ENCODE measurements at places on chromosomes 1 and 21. TPM values are rescaled to one million over a fixed set of nuclear protein-coding genes. Genes with fewer than 3 reads are reported as not detected.

DNA sequence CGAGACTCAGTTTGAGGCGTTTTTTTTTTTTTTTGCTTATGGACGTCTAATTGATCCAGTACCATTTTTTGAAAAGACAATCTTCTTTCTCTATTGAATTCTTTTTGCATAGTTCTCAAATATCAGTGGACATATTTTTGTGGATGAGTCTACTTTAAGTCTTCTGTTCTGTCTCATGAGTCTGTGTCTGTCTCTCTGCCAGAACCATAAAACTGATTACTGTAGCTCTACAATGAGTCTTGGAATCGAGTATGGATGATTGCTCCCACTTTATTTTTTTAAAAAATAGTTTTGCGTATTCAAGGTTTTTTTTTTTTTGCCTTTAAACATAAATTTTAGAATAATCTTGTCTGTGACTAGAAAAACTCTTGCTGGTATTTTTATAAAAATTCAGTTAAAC lies 323.5 kb downstream of the ZNF326 start:
- DNase-seq: no peak

DNA sequence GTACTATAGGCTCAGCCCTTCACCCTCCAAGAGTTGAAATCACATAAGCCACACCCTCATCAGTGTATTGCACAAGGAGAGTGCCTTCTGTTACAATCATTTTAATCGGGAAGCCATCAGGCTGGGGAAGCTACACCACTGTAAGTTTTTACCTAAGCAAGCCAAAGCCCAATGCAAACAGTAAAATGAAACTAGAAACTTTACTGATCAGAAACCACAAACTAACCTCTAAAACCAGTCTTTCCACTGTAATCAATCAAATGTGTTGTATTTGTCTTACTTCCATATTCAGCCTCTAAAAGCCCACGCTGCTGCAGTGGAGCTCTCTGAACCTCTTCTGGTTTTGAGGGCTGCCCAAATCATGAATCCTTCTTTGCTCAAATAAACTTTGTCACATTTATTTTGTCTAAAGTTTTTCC lies 26.2 kb downstream of the CAPN8 start:
- DNase-seq: no peak

GRCh38 chr1:60583696-60584095 lies 498.7 kb upstream of the NFIA start:
- DNase-seq: no peak

DNA sequence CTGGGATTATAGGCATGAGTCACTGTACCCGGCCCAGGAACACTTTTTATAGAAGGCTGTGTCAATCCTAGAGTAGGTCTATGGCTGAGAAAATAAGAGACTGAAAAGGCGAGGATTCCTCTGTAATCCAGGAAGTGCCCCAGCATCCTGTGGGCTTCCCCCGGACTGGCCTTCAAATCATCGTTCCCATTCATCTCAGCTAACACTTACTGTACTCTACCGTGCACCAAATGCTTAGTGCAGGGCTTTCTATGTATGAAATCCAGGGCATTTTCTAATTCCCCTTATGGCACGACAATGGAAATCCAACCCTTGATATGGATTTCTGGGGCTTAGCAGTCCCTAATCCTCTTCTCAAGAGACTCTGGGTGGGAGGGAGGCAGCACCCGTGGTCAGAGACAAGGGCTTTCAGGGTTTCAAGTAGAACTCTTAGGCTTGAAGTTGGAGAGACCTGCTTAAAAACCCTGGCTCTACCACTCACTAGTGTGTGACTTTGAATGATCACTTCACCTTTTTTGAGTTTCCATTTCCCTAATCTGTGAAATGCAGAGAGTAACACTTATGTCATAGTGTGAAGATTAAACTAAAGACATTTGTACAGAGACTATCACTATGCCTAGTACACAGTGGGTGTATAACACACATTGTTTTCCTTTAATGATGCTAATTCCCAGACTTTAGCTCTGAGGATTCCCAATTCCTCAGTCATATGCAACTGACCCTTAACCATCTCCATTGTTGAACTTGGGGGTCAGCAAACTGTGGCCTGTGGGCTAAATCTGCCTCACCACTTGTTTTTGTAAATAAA lies 20.3 kb downstream of the MECR start:
- no peak for DNase-seq

GRCh38 chr1:230923176-230923575 lies 54.9 kb upstream of the C1orf198 start:
- DNase-seq: no peak

- no peak for DNase-seq
These were observed 31.7 kb upstream of the GPR37L1 start for GRCh38 chr1:202090994-202091393.

DNA sequence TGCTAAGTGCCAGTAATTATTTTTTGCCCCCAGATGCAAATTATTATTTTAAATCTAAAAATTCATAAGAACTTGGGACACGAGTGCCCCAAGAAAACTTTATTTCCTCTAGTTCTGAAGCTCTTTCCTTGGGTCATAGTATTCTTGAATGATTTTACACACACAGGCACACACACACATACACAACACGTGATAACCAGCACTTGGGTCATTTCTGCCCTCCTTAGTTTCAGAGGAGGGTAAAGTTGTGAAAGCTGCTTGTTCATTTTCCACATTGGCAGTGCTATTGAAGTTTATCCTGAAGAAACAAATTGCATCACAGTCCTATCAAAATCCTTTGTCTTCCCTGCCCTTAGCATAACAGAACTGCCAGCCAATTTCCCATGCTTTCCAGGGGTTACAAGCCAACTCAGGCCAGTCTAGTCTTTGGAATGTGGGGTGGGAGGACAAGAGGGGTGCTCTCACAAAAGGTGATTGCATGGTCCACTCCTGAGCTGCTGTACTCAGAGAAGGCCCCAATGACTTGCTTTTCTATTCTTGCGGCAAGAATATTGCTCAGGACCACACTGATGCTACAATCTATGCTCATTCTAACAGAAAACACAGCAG lies 98.5 kb upstream of the POGK start:
- no peak for DNase-seq

- no peak for DNase-seq
These were observed 16.1 kb upstream of the GSTM4 start for GRCh38 chr1:109639841-109640184.

DNA sequence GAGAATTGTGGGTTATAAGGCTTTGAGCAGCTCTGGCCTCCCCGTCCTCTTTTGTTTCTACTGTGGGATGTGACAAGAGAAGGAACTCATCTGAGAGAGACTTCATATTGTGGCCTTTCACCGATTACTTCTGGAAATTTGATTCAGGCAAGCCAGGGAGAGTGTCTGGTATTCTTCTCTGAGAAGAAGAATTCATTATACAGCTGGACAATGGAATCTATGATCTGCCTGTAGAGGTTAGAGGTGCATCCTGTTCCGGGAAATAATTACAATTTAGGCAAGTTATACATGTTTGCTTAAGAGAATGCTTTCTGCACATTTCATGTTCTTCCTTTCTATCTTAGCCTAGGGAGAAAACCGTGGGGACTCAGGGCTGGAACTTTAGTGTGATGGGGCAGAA lies 12.8 kb upstream of the RNU1-2 start:
- DNase-seq: no peak

DNA sequence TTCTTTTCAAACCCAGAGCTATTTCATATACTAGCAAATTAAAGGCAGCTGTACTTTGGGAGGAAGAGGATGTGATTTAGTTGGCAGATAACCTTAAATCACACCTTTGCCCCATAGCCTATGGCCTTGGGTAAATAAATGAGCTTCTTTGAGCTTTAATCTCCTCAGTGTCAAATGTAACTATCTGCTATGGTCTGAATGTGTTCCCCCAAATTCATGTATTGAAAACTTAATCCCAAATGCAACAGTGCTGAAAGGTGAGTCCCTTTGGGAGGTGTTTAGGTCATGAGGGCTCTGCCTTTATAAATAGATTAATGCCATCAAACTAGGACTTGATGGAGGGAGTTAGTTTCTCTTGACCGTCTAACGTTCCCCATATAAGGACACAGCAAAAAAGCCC lies 85.8 kb downstream of the LTN1 start:
- DNase-seq: no peak

GRCh38 chr1:96524100-96524499 lies 197.5 kb upstream of the PTBP2 start:
- DNase-seq: no peak

DNA sequence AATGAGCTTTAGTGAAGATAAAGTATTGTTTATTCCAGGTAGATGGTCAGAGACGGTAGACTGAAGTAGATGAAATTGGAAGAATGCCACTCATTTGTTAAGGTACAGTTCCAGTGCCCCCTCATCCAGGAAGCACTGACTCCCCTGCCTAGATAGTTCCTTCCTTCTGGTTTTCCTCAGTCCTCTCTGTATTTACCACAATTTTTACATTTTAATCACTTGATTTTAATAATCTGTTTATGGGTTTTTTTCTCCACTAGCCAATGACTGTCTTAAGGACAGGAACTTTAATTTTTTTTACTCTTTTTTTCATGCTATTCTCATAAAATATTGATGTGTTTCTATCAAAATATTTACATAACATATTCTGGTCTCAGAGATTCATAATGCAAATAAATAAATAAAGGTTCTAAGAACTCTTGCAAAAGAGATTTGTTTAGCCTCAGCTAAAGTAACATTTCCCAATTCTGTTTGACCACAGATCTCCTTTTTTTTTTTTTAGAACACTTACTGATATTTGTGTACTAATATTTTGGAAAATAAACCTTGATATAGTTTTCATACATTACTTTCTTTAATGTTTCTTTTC lies 651.6 kb downstream of the PLPP3 start:
- no peak for DNase-seq

DNA sequence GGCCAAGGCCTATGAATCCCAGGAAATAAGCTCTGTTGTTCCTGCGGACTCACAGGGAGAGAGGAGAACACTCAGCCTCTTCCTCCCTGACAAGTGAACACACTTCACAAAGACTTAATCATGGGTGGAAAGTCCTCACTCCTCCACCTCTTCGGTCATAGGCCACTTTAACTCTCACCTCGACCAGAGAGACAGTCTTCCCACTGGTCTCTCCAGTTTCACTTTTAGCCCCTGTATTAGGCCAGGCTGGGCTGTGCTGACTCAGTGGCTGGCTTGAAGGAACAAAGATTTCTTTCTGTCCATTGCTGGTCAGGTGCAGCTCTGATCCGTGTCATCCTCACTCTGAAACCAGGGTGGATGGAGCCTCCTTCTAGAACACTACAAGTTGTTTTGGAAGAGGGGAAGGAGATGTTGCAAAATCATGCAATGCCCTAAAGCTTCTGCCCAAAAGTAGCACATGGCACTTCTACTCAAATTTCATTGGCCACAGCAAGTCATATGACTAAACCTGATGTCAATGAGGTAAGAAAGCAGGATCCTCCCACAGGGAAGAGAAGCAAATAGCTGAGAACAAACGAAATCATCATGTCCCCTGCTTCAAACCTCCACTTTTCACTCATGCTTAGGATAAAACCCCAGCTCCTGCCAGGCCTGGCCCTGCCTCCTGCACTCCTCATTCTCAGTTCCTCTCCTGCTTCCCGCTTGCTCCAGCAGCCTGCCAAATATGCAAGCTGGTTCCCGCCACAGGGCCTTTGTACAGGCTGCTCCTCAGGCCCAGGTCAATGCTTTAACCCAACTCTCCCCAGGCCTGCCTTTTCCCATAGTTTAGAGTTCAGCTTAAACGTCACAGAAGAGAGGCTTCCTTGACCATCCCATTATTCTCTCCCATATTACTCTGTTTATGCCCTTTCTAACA lies 150.5 kb upstream of the RUNX3 start:
- no peak for DNase-seq

DNA sequence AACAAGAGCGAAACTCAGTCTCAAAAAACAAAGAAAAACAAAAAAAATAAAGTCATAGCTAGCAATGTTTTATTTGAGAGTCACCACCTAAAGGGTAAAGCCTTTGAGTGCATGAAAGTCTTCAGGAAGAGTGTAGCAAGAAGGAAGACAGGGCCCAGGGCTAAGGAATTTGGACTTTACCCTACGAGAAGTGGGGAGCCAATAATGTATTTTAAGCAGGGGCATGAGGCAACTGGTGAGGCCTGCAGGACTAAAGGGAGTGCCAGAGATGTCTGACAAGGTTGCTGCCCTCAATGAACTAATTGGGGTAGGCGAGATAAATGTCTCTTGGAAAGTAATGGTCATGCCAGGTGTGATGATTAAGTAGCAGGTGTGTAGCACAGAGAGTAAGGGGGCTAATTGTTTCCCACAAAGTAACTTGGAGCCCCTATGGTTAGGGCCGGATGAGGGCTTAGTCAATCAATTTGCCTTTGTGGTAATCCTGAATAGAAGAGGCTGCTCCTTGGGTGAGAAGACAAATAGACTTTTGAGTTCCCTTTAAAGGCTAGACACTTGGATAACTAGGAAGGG lies 31.6 kb upstream of the CACNA1E start:
- DNase-seq: no peak

DNA sequence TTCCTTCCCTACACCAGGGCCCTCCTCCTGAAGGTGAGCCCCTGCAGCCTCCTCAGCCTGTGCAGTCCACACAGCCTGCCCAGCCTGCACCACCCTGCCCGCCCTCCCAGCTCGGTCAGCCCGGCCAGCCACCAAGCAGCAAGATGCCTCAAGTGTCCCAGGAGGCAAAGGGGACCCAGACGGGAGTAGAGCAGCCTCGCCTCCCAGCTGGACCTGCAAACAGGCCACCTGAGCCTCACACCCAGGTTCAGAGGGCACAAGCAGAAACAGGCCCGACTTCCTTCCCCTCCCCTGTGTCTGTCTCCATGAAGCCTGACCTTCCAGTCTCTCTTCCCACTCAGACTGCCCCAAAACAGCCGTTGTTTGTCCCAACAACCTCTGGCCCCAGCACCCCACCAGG lies 38.8 kb downstream of the ZBTB17 start:
- DNase-seq: no peak

DNA sequence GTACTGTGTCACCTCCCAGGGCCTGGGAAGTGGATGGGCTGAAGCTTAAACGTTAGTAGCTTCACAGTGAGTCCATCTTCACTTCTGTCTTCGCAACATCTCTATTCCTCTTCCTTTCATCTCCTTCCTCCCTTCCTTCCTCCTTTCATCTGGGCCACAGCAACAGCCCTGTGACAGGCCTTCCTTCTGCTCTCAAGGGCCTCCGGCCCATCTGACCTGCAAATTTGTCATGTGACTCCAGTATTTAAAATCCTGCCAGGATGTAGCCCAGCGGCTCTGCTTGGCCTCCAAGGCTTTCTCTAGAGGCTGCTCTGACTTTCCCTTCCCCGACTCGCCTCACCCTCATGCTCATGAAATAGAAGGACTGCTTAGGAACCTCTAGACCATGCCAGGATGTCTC lies 10.9 kb upstream of the BATF3 start:
- no peak for DNase-seq

The OR2L3 gene
- total RNA-seq: not detected

The ARHGAP30 gene
- total RNA-seq: 32.3 TPM

The CLIC6 gene
- total RNA-seq: 0.47 TPM

The VAV3 gene
- total RNA-seq: 10.9 TPM

The KCNK1 gene
- total RNA-seq: 1.9 TPM

The TMEM51 gene
- 3.6 TPM for total RNA-seq

The HORMAD1 gene
- total RNA-seq: 2.0 TPM

The PPIAL4G gene
- 0.25 TPM for total RNA-seq

The MCL1 gene
- 845 TPM for total RNA-seq

The FMO5 gene
- total RNA-seq: 2.0 TPM

The PLEKHG5 gene
- 6.6 TPM for total RNA-seq

The FOXO6 gene
- 0.93 TPM for total RNA-seq

The RNU1-4 gene
- total RNA-seq: under 0.01 TPM

The LRRC39 gene
- 1.4 TPM for total RNA-seq

Data from omental fat pad (tissue), 4 donors.